ENCODE measurements at places on chromosomes 16 and 17. TPM values are rescaled to one million over a fixed set of nuclear protein-coding genes. Genes with fewer than 3 reads are reported as not detected.

TBC1D3L gene
- 22.5 TPM for total RNA-seq

SEC14L5 gene
- total RNA-seq: 0.94 TPM

EPN3 gene
- 0.63 TPM for total RNA-seq

WNK4 gene
- not detected for total RNA-seq

METRNL gene
- total RNA-seq: 21.6 TPM

DNAAF1 gene
- total RNA-seq: 0.94 TPM

RCVRN gene
- 0.31 TPM for total RNA-seq

SPATA32 gene
- not detected for total RNA-seq

MYH1 gene
- total RNA-seq: not detected

C17orf100 gene
- total RNA-seq: 5.3 TPM

TMIGD1 gene
- not detected for total RNA-seq

ATP2A1 gene
- 0.63 TPM for total RNA-seq

ABAT gene
- total RNA-seq: 119 TPM

KCNG4 gene
- not detected for total RNA-seq

KRTAP2-2 gene
- total RNA-seq: not detected

SEPTIN1 gene
- total RNA-seq: 0.94 TPM

CCL8 gene
- total RNA-seq: not detected

KRTAP4-3 gene
- total RNA-seq: not detected

DOC2B gene
- total RNA-seq: 43.2 TPM

BICDL2 gene
- 0.31 TPM for total RNA-seq

LRRC37A3 gene
- total RNA-seq: 37.9 TPM

ZG16B gene
- not detected for total RNA-seq

PRR29 gene
- 1.9 TPM for total RNA-seq

CCNF gene
- 13.5 TPM for total RNA-seq
